ENCODE measurements at places on chromosomes 12 and 14.

- no peak for DNase-seq
These were observed 83.0 kb upstream of the METAP2 start for GRCh38 chr12:95390932-95391331.

DNA sequence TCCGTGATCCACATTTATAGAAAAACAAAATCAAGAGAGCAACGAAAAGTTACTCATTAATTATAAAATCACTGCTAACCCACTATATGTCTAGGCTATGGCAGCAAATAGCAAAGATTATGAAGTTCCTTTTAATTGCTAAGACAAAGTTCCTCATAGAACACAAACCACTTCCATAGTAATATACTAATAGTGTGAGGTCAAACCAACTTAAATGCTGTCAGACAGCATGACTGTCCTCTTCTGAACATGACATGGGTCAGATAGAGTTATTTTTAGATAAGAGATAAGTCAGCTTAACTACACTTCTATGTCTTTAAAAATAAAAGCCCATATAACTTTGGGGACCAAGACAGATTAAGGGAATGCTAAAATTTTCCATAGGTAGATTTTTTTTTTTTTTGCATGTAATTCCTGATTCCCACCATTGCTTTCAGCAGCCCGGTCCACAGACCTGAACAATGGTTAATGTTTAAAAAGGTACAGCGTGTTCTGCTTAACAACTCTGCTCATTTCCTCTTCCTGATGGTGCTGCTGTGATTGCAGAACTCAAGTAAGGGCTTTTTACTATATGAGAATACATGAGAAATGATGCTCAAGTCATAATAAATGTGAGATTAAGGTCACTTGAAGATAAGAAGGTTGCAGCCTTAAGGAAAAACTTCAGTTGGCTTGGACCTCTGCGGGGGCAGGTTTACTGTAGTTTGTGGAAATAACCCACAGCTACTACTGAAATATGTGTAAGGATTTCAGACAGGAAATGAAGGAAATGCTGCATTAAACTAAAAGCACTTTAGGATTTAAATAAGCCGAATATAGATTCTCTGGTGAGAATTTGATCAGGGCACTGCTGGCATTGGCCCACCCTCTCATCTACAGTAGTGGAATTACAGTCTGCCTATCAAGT lies 37.7 kb upstream of the DUSP6 start:
- DNase-seq, result peak; percentile 50

DNA sequence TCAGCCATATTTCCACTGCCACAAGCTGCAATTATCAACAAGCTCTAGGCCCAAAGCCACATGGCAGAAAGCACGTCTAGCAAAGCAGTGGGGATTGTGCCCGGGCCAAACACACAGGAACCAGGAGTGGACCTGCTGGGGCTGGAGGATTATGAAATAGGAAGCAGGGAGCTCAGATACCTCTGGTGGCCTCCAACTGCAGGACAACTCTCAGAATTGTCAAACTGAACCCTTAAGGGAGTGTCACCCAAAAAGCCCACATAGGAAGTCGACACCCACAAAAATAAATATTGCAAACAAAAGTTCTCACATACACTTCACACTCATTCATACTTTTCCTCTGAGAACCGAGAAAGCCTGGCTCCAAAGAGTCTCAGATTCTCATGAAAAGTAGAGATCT lies 26.1 kb downstream of the KCTD10 start:
- DNase-seq, result no peak

- no peak for DNase-seq
These were observed 100.1 kb downstream of the DYRK2 start for GRCh38 chr12:67748743-67749040.

- DNase-seq, result no peak
These were observed 193.1 kb upstream of the TBX3 start for GRCh38 chr12:114876968-114877680.

DNA sequence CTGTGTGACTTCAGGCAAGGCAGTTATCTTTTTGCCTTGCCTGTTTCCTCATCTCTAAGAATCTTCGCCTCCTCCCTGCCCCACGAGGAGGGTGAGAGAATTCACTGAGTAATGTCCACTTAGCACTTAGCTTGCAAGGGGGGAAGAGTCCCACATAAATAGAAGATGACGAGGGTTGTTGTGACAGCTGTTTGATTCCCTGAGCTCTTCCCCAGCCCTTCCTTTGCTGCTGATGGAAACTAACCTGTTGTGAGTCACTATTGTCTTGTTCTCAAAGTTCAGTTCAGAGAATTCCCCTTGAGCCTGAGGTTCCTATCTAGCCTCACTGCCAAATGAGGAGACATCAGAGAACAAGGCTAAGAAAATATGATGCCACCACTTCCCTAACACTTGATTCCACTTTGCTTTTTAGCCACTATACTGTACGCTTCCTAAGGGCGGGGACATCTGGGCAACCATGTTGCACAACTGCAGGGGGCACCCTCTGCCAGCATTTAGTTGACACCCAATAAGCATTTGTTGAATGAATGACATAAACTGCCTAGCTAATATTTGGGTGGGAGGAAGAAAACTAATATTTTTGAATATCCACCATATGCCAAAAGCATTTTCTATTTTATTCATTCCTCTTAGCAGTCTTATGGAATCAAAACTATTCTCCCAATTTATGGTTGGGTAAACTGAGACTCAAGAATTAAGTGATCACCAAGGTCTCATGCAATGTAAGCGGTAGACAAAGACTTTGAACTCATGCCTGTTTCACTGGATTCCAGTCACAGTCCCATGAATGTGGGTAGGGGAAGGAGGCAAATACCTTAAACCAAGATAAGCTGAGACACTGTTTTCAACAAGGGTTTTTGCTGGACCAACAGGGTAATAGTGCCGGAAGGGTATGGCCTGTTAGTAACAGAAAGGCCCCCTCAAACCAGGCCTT lies 77.6 kb downstream of the ZFP36L1 start:
- peak; percentile 71 for DNase-seq

DNA sequence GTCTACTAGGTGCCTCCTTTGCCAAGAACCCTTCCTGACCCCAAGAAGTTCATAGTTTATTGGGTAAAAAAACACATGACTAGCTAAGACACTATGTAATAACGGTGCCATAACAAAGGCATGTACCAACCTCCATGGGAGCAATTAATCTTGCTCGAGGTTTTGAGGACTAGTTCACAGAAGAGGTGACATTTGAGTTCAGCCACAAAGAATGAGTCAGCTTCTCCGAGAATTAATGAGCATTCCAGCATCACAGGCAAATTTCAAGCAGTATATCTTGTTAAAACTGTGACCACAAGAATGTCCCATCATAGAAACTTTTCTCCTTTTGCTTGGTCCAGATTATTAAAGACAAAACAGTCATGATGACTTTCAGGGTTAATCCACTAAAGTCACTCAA lies 113.0 kb upstream of the RAP1B start:
- DNase-seq, result peak; percentile 96

DNA sequence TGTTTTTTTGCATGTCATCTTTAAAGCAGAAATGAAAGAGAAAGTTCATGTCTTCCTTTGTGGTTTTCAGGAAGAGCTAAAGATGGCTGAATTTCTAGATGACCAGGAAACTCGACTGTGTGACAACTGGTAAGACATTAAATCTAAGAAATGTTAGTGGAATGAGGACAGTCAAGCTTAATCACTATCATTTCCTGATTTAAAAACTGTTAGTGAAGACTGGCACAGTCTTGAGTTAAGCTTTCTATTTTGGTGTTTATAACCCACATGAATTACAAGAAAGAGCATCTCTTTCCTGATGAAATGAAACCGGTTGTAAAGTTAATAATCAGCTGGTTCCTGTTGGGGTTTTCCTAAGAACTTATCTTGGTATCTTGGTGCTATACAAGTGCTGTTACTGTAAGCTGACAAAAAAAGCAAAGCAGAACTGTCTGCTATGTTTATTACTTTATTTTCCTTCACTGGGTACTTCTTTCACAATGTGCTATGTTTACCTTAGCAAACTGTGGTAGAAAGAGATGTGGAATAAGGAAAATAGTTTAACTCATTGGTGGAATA lies 5.2 kb downstream of the TRAFD1 start:
- DNase-seq, result peak; percentile 61

- peak; percentile 95 for DNase-seq
These were observed 29.1 kb downstream of the NFYB start for GRCh38 chr12:104108755-104109445.

DNA sequence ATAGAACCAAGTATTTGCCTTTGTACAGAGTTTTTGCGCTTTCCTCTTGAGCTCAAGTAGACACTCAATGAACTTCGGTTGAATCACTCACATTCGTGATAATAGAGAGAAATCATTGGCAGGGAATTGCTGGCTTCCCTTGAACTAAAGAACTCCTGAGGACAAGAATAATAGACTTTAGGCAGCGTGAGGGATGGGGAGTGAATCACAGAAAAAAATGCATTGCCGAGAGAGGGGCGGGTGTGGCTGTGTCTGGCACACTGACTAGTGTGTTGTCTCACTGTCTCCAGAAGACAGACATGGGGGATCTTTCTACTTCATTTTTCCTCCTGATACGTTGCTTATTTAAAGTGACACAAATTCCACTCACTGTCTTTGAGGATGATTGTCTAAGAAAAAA lies 805.2 kb downstream of the BCL11B start:
- no peak for DNase-seq

GRCh38 chr12:115422845-115423545 lies 739.0 kb upstream of the TBX3 start:
- no peak for DNase-seq

GRCh38 chr14:44700184-44700583 lies 193.1 kb upstream of the FSCB start:
- peak; percentile 10 for DNase-seq

GRCh38 chr14:70023871-70024270 lies 144.7 kb downstream of the SMOC1 start:
- DNase-seq, result no peak

GRCh38 chr14:39755269-39755878 lies 323.1 kb upstream of the FBXO33 start:
- DNase-seq, result no peak

DNA sequence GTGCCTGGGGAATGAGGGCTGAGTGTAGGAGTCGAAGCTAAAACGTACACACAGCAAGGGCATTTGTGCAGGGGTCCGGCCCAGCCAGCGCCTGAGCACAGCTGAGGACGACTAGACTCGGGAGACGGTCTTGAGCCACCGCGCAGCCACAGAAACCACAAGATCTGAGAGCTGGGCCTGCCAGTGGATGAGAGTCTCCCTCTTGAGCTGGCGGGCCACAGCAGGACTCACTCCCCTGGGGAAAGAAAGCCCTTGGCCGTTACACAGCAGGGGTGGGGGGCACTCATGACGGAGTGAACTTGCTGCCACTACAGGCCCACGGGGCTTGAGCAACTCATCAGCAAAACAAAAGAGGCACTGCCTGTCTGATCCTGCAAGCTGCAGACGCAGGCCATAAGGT lies 23.0 kb downstream of the STX2 start:
- DNase-seq, result no peak

DNA sequence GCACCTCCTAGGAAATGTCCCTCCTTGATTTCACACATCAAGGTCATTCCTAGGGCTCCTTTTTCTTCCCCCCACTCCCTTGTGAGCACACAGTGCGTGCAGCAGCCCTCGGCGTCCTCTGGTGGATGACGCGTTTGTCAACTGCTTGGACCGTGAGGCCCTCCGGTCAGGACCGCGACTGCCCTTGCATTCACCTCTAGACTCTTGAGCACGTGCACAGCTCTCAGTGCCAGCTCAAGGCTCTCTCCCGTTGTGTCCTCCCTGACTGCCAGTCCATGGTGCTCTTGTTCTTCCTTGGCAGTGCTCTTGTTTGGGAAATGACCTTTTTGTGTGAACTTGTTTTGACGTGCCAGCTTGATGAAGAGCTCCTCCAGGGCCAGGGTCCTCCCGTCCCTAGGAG lies 67.9 kb downstream of the TSPAN9 start:
- DNase-seq, result no peak
